Eye (tissue), 1 donor: ENCODE measurements at places on chromosomes 6 and 20.

GRCh38 chr20:62686869-62687830 is 21.5 kb upstream of the NTSR1 start:
- DNase-seq = no peak

- no peak for DNase-seq
These were observed 25.0 kb downstream of the LRRN4 start for GRCh38 chr20:6028818-6029217.

- no peak for DNase-seq
These were observed 103.3 kb downstream of the FIG4 start for GRCh38 chr6:109794201-109794923.

DNA sequence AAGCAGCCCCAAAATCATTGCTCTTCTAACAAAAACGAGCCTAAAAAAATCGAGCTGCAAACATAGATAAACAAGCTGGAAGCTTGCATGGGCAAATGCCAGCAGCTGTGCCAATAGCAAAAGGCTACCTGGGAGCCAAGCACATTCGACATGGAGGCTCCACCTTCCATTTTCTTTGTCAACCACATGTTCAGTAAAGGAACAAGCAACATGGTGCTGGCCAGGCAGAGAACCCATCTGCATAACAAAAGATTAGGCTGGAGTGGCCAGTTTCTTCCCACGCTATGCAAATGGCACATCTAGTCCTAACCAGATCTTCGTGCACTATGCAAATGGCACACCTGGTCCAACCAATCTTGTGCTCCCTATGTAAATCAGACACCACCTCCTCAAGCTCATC is 110.5 kb downstream of the KIF16B start:
- no peak for DNase-seq

- no peak for DNase-seq
These were observed 25.7 kb downstream of the SLC2A4RG start for GRCh38 chr20:63765082-63765873.

DNA sequence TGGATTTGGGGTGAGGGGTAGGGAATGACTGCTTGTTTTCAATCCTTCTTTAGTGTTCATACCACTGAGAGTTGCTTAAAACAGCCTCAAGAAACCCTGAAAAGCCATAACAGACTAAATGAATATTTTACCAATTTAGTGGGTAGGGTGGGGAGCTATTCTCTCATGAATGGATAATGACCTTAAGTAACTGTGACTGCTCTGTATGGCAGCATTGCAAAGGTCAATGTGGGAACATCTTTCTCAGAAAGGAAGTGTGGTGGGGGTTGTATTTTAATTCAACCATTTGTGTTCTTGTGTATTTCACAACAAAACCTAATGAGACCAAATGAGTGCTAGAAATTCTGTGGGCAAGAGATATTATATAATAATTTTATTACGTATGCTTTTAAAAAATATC is 55.7 kb downstream of the PHACTR2 start:
- no peak for DNase-seq

- no peak for DNase-seq
These were observed 4.0 kb upstream of the GRM4 start for GRCh38 chr6:34149831-34150400.

GRCh38 chr6:133551847-133552341 is 310.7 kb downstream of the EYA4 start:
- DNase-seq = peak; percentile 59

- no peak for DNase-seq
These were observed 11.8 kb downstream of the HRH3 start for GRCh38 chr20:62208061-62208794.

GRCh38 chr6:44650947-44651346 is 263.4 kb downstream of the CDC5L start:
- DNase-seq = no peak

DNA sequence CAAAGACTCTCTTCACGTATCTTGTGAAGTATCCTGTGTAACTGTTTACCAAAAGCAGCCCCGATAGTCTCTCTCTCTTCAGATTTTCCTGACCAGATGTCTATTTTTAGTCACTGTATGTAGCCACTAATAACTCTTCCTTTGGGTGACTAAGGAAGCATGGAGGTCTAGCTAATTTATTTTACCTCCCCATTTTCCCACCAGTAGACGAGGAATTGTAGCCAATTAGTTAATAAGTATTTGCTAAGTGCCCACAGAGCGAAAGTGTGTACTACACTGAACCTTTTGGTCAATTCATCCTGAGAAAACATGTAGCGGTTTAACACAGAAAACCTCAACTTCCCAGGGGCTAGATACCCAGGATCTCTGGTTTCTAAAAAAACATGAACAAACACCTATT is 180.6 kb downstream of the TBX18 start:
- DNase-seq = no peak

DNA sequence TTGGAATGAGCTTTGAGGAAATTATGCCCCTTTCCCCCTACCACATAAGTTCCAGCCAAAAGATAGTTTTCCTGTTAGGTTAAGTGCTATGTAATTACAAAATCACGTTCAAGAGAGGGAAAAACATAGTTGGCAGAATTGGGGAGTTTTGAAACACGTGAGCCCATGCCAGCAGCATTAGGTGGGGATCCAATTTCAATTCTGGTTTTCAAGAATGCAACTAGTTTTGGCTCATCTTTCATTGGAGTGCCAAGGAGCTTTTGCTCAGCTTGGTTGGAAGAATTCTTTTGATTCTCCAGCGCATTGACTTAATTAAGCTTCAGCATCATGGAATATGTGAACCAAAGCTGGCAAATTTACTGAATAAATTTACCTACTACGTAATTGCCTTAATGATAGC is 95.9 kb downstream of the SAMD5 start:
- no peak for DNase-seq

DNA sequence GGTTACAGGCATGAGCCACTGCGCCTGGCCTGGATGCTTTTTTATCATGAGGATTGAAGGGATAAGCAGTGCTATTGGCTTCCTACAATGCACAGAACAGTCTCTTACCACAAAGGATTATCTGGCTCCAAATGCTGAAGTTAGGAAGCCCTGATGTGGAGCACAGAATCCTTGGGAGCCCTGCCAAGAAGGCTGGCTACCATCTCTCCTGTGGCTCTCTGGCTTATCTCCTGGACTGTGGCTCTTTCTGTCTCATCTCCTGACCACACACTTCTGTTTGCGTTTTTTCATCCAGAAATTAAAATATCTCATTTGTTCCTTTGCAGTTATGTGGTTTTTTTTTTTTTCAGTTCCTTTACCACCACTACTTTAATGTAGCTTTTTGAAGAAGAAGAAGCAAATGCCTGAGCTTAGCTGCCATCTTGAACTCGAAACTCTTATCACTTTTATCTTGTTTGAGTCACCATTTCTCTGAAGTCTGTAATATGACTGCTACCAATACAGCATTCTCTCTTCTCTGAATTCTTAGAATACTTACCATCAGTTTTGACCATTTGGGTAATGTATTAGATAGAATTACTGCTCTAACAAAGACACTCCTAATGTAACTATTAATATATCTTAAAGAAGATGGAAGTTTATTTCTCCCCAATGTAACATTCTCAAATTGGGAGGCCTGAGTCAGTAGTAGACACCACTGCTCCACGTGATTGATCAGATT is 1044.7 kb downstream of the KIF16B start:
- no peak for DNase-seq

DNA sequence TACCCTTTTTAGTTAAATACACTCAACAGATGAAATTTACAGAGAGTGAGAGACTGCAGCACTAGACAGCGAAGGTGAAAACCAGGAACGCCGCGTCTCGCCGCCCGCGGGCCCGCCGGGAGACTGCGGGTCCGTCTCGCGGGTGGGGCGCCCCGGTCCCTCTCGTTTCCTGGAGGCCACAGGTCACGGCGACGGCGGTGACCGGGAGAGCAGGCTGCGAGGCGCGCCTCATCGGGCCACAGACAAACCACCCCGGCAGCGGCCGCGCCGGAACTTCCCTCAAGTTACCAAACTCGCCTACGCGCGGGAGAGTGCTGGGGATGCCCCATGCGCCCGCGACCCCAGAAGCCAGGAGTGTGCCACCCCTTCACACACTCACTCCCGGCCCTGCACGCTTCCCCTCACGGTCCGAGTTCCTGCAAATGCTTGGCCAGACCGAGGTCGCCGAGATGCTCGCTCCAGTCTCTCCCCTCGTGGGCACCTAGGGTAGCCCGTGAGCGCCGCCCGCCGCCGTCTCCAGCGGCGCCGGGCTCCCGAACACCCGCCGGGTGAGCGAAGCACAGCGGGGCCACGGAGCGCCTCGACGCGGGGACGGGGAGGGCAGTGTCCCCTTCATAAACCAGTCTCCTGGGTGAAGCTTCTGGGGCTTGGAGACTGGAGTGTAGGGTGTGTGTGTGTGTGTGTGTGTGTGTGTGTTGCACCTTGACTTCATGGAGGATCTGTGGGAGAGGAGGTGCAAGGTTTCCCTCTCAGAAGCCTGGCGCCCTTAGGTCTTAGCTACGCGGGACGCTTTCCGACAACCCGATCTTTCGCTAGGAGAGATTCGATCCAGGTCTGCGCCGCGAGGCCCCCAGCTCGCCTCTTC is 1.4 kb downstream of the BACH2 start:
- DNase-seq = peak; percentile 84

- no peak for DNase-seq
These were observed 25.0 kb upstream of the DEK start for GRCh38 chr6:18289283-18289682.

DNA sequence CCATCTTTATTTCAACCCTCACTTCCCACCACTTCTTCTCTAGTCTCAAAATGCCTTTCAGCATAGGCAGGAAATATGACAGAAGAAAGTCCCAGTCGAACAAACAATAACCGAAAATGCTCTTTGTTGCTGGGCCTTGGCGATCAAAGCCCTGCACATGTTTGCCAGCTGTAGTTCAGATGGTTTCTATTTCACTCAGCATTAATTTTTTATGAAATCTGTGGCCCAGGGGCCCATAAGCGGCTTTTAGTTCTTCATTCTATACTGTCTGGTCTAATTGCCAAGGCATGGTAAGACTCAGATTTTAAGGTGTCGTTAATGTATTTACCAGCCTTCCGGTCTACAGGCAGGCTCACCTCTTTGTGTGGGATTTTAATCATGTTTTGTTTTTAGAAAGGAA is 10.9 kb upstream of the F13A1 start:
- peak; percentile 80 for DNase-seq

DNA sequence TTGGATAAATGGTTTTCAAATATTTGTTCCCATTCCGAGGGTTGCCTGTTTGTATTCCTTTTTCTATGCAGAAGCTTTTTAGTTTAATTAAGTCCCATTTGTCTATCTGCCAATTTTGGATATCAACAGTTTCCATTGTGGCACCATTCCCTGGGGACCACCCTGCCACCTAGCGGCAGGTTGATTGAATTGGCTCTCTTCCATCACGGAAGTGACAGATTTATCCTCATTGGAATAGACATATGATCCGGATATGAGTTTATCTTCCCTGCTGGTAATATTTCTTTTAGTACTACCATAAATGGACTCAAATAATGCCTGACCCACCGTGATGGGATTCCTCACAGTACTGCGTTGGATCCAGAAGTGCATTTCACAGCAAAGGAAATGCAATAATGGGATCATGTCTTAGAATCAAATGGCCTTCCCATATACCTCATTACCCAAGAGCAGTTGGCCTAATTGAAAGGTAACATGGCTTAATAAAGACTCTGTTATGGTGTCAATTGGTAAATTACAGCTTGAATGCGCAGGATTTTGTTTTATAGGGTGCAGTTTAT is 327.0 kb downstream of the BMP2 start:
- peak; percentile 37 for DNase-seq

- DNase-seq = no peak
These were observed 5.3 kb downstream of the NHLRC1 start for GRCh38 chr6:18117136-18117535.

- DNase-seq = no peak
These were observed 1112.3 kb upstream of the CITED2 start for GRCh38 chr6:140486450-140487361.
